ENCODE measurements at places on chromosomes 1 and 21.

- DNase-seq = no peak
These were observed 25.6 kb downstream of the LDLRAP1 start for GRCh38 chr1:25568834-25569596.

- no peak for DNase-seq
These were observed 56.6 kb downstream of the EDEM3 start for GRCh38 chr1:184698016-184698415.

- no peak for DNase-seq
These were observed 197.2 kb downstream of the NFIA start for GRCh38 chr1:61279570-61279969.

GRCh38 chr1:210293171-210293607 lies 35.5 kb upstream of the HHAT start:
- DNase-seq = no peak

GRCh38 chr1:180299479-180300221 lies 69.6 kb downstream of the LHX4 start:
- no peak for DNase-seq

DNA sequence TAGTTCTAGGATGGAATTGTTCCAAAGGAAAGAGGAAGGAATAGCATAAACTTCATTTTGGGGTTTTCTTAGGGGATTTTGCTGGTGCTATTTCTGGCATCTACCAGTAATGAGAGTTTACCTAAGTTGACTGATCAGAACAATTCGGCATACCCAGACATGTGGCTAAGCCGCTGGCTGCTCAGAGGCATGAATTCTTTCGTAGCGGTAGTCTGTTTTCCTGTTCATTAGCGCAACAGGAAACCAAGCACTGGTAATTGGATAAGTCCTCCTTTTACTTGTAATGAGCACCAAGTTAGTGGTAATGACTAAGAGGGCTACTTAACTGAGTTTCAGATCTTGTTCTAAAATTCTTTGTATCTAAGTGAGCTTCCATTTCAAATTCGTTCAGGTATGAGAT lies 38.6 kb downstream of the C21orf91 start:
- DNase-seq = no peak

DNA sequence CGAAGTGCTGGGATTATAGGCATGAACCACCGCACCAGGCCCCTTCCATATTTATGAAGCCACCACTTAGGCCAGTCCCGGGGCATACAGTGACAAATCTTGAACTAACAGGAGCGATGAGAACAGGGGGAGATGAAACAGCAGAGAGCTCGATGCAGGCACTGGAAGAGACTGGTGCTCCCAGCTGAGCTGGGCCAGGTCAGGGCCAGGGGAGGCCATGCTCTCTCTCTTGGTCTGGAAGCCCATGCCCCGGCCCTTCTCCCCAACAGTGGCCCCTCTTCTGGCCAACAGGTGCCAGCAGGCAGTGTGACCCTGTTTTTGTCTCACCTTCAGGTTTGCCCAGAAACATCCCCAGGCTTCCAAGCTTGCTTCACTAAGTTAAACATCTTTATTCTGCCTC lies 269.9 kb upstream of the C1orf174 start:
- no peak for DNase-seq

GRCh38 chr1:195275710-195276109 lies 1332.5 kb downstream of the KCNT2 start:
- no peak for DNase-seq

DNA sequence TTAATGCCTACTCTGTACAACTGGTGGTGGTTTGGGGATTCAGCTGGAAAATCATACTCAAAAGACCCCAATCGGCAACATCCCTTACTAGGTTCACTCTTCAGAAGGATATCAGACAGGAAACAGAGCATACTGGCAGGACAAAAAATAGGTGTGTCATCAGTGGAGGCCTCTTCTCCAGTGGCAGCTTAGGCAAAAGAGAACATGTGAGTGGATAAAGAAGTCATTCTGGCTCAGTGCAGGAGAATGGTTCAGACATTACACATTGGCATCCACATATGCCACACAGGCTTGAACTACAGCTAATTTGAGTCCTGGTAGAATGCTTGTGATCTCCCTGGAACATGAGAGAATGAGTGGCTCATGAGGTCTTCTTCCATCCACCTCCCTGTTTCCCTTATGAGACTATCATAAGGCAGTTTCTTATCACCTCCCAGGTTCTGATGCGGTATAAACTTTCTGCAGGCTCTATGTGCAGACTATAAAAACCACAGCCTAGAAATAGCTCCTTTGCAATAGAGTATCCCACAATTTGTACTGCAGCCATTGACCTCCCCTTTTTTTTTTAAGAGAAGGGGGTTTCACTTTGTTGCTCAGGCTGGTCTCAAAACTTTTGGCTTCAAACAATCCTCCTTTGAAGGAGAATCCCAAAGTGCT lies 24.7 kb downstream of the VAMP4 start:
- DNase-seq = no peak

- no peak for DNase-seq
These were observed 56.7 kb downstream of the LACTBL1 start for GRCh38 chr1:22915816-22916470.

DNA sequence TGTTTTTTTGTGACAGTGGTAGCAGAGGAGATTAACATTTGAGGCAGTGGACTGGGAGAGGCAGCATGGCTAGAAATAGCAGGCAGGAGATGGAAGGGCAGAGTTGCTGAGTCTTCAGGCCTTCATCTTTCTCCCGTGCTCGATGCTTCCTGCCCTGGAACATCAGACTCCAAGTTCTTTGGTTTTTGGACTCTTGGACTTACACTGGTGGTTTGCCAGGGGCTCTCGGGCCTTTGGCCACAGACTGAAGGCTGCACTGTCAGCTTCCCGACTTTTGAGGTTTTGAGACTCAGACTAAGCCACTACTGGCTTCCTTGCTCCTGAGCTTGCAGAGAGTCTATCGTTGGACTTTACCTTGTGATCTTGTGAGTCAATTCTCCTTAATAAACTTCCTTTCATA lies 24.2 kb upstream of the LEFTY2 start:
- DNase-seq = no peak

DNA sequence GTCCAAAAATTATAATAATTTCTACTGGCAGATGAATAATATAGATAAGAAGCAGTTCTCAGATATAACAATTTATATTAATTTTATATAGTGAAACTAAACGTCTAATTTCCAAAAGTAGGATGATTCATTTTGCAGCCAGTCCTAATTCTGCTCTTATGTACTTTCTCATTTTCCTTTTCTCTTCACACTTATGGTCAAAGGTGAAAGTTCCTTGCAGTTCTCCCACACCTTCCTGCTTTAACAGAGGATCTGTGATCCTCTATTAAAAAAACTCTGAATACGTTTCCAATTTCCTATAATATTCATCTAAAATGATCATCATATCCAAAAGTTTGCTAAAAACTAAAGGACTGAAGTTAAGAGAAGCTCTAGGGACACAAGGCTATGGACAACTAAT lies 78.5 kb downstream of the KIFAP3 start:
- no peak for DNase-seq

- no peak for DNase-seq
These were observed 216.3 kb downstream of the SIPA1L2 start for GRCh38 chr1:232413674-232414073.

GRCh38 chr1:34884536-34884935 lies 25.0 kb upstream of the SMIM12 start:
- no peak for DNase-seq

DNA sequence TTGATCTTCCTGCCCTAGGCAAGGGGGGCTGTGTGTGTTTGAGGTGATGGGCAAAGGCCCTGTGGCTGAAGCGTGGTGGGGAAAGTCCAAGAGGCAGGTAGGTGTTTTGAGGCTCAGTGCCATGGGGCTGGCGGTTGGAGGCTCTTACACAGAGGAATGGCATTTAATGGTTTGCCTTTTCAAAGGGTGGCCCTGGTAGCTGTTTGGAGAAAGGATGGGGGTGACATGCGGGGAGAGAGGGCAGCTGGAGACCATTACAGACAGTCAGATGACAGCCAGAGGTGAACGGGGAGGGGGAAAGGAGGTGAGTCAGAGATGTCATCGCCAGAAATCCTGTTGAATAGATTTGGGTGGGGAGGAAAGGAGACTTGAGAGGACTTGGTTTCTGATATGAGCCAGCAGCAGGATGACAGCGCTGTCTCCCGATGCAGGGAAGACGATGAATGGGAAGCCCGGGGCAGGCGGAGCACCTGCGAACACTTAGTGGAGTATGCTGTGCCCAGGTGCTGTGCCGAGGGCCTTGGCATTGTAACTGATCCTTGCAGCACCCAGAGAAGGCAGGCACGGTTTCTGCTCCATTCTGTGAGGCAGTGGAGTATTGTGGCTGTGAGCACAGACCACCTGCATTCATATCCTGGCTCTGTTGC lies 56.3 kb downstream of the MAN1C1 start:
- DNase-seq = no peak

DNA sequence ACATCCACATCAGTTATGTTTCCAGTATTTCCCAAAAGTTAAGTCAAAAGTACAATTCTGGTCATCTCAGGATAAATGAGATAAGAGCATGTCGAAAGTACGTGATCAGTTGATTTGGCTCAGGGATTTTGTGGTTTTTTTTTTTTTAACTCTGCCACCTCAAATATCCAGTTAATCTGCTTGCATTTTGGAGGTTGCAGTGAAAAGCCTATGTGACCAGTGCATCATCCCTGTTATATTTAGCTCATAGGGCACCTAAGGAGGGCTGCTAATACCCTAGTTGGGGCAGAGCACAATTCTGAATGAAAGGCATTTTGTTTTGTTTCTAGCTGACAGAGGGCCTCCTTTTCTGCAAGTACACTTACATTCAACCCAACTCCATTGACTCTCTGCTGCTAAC lies 31.7 kb upstream of the RGS16 start:
- no peak for DNase-seq

- DNase-seq = no peak
These were observed 1.9 kb downstream of the EFNA3 start for GRCh38 chr1:155080312-155081228.

GRCh38 chr1:85585799-85586198 lies 5.2 kb downstream of the CCN1 start:
- no peak for DNase-seq

GRCh38 chr21:28943631-28944030 lies 49.0 kb downstream of the LTN1 start:
- DNase-seq = no peak

DNA sequence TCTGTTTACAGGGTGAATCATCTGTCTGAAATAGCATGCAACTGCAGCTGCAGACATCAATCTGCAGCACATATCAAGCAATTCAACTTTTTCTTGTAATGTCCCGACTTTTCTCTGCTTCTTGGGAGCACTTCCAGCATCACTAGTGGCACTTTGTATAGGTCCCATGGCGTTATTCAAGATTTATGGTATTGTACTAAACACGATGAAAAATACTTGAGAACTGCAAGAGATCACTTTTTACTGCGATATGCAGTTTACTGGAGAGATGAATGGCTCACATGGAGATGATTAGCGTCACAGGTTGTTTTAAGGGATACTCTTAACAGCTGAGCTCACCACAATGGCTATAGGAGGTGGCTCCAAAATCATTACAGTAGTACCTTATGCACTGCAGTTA lies 7.2 kb upstream of the SCMH1 start:
- DNase-seq = no peak

GRCh38 chr1:66618390-66618789 lies 84.4 kb downstream of the SGIP1 start:
- DNase-seq = no peak

DNA sequence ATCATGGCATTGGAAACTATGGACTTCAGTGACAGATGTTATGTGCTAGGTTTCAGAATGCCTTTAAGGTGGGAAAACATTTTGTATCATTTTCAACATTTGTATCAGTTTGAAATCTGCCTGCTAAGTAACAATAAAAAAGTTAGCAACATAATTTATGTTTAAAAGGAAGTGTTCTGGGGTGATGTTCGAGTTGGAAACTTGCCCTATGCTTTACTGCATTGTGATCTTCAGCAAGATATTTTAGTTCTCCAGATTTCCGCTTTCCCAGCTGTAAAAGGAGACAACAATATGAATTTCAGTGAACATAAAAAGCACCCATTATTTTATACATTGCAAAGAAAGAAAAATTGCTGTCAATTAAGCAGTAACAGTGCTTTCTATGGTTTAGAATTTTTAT lies 187.4 kb downstream of the DISC1 start:
- DNase-seq = no peak

- no peak for DNase-seq
These were observed 89.7 kb upstream of the VAMP3 start for GRCh38 chr1:7681401-7681800.

GRCh38 chr1:98937347-98937746 lies 67.3 kb downstream of the PLPPR5 start:
- DNase-seq = no peak

- DNase-seq = no peak
These were observed 16.0 kb upstream of the FRRS1 start for GRCh38 chr1:99782397-99782796.

DNA sequence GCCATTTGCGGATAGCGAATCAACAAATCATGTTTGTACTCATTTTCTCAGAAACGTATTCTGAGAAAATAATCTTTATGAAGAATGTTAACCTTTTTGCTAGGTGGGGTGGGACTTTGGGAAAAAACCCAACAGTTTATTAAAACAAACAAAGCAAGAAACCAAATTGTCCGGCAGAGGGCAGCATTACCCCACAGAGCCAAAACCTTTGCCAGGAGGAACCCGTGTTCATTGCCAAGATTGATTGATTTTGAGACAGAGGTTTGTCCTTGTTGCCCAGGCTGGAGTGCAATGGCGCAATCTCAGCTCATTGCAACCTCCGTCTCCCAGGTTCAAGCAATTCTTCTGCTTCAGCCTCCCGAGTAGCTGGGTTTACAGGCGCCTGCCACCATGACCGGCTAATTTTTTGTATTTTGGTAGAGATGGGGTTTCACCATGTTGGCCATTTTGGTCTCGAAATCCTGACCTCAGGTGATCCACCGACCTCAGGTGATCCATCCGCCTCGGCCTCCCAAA lies 70.8 kb upstream of the RHOU start:
- DNase-seq = peak; percentile 87

GRCh38 chr1:68129536-68130250 lies 79.3 kb upstream of the DIRAS3 start:
- DNase-seq = no peak

DNA sequence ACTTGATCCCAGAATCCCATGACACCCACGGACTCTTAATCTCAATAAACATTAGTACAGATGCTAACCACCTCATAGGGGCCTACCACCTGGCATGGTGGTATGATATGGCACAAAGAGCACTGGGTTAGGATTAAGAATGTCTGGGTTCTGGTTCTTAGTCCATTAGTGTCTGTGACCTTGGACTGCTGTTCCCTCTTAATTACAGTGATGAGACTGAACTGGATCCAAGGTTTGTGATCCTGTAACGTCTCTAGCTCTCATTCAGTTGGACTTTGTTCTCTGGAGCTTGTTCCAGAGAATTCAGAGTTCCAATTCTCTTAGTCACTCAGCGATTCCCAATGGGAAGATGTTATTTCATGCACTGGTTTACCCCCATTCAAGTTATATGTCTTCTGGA lies 23.6 kb upstream of the PIGC start:
- no peak for DNase-seq

DNA sequence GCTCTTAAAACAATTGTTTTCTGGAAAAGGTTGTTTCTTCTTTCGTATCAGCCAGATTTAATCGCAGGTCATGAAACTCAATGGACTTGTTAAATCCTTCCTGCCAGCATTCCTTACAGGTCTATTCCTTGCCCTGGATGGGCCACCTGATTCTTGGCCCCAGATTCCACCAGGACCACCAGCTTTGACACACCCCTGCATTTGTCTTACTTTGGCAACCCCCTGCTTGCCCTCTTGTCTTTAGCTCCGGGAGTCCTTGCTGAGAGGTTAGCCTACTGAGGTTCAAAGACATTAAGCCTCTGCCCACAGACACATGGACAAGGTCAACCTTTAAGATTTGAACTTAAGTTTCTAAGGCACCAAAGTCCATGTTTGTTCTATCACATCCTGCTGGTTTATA lies 27.1 kb upstream of the DAB1 start:
- DNase-seq = no peak

All from osteocyte (in vitro differentiated cells).